HCT116 (cell line): ENCODE measurements at places on chromosomes 7 and 10. TPM values are rescaled to one million over a fixed set of nuclear protein-coding genes. Genes with fewer than 3 reads are reported as not detected.

Gene CFAP70
- 2.9 TPM for total RNA-seq

- no peak overlapping the region for H3K27ac ChIP-seq
- H3K36me3 ChIP-seq: no peaks in the 10 kb centered on the region
- peaks cover 10% of the 10 kb centered on the region for H3K4me1 ChIP-seq
- H3K4me3 ChIP-seq: no peak overlapping the region
- DNase-seq: no peak
- peaks cover 18% of the 10 kb centered on the region for H3K27me3 ChIP-seq
These were observed 16.4 kb downstream of the GHRHR start for GRCh38 chr7:30980194-30980593.

Gene VSTM2A
- not detected for total RNA-seq

DNA sequence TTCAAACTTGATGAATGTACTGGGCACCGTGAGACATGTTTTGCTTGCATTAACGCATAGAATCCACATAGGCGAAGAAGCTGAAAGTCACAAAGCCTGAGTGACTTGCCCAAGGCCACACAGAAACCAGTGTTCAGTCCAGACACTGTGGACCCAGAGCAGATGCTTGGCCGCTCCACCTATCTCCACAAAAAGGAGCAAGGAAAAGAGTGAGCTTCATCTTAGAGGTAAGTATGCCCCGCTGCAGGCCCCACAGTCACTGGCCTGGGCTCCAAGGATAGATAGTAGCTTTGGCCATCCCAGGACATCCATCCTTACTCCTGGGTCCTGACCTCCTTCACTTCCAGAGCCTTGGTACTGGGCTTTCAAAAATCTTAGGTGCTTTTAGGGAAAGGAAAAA lies 60.1 kb upstream of the SAMD8 start:
- no peaks in the 10 kb centered on the region for H3K27me3 ChIP-seq
- no peak overlapping the region for H3K27ac ChIP-seq
- no peak for DNase-seq
- peaks cover 6% of the 10 kb centered on the region for H3K4me1 ChIP-seq
- no peak overlapping the region for H3K4me3 ChIP-seq
- no peaks in the 10 kb centered on the region for H3K36me3 ChIP-seq

Gene RNF32
- 3.4 TPM for total RNA-seq

Gene RAB19
- 2.6 TPM for total RNA-seq

- H3K4me1 ChIP-seq: no peaks in the 10 kb centered on the region
- no peak overlapping the region for H3K27ac ChIP-seq
- H3K27me3 ChIP-seq: no peaks in the 10 kb centered on the region
- no peak overlapping the region for H3K4me3 ChIP-seq
- no peaks in the 10 kb centered on the region for H3K36me3 ChIP-seq
These were observed 109.5 kb upstream of the LAMB4 start for GRCh38 chr7:108239501-108240225.

- no peaks in the 10 kb centered on the region for H3K36me3 ChIP-seq
- peaks cover 14% of the 10 kb centered on the region for H3K27me3 ChIP-seq
- no peak overlapping the region for H3K4me3 ChIP-seq
- no peak for DNase-seq
- H3K27ac ChIP-seq: no peak overlapping the region
These were observed 203.1 kb upstream of the PDE1C start for GRCh38 chr7:32273297-32273696.

DNA sequence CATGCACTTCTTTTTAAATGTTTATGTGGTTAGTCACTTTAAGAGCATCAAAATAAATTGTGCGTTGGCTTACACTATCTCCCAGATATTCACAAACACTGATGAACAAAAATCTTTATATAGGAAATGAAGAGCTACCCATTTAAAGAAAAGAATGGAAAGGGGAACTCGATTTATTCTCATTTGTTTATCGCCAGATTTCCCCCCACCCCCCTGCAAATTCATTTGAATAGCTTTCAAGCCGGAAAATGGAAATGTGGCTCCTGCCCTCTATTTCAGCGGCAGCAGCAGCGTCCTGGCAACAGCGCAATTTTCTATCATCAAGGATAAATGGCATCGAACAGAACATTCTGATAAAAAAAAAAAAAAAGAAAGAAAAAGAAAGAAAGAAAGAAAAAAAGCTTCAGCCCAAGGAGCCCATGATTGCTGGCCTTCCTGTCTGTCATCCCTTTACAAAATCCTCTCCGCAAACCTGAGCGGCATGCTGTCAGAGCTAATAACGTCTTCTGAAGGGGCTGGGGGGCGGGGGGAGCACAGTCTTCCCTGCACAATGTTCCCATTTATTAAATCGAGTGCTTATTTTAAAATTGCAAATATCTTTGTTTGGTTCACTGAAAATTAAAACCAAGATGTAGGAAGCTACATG lies 13.7 kb upstream of the DLX6 start:
- DNase-seq: no peak
- no peaks in the 10 kb centered on the region for H3K4me1 ChIP-seq
- H3K4me3 ChIP-seq: no peak overlapping the region
- no peak overlapping the region for H3K27ac ChIP-seq

Gene DEPP1
- 3.8 TPM for total RNA-seq

DNA sequence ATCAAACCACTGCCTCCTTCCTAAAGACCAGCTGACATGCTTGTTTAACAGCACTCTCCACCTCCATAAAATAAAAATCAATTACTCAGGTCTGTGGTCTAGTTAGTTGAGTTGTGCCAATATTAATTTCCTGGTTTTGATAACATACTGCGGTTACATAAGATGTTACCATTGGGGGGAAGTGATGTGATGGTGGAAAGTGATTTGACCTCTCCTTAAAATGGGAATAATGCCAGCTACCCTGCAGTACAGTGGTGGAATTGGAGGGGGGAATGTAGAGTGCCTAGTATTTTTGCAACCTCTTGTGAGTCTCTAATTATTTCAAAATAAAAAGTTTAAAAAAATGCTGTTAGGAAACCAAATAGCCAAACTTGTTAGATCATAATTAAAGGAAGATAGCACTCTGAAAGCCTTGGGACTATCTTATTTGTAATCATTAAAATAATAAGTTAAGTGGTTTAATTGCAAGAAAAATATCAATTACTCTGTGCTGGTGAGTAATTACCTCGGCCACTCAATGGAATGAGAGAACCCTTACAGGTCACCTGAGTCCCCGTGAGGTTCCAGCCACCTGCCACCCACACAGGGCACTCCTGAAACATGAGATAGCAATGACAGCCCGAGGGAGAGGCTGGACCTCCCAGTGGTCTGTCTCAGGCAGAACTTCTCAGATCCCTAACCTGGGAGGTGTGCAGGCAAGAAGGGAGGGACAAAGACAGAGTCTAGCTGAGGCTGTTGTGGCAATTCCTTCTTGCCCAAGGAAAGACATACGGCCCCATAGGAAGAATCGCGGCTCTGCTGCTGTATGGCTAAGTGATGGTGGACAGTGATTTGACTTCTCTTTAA lies 94.1 kb downstream of the SH3PXD2A start:
- H3K27me3 ChIP-seq: no peaks in the 10 kb centered on the region
- H3K4me1 ChIP-seq: peaks cover 12% of the 10 kb centered on the region
- DNase-seq: no peak
- H3K4me3 ChIP-seq: no peak overlapping the region
